ENCODE measurements at places on chromosomes 5 and 9.
A peak's percentile ranks its signal among the peaks of the same experiment; 100 is the strongest.

GRCh38 chr5:72558383-72558782, 51.2 kb upstream of the ZNF366 start:
- DNase-seq = no peak

DNA sequence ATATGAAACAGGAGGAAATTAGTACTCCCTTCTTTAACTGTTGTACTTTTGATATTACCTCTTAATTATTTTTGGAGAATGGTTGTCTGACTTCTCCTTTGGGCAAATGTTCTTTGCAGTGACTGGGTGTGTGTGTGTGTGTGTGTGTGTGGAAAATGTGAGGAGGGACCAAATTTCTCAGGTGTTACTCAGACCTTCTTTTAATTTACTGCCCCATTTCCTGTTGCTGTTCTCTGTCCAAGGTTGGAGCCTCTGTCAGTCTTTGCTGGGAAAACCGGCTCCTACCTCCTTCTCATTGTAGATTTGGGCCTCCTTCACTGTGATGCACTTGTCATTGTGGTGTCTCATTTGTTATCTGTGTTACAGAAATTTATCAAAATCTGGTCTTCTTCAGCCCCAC, 68.4 kb downstream of the PBX3 start:
- peak; percentile 7 for DNase-seq

GRCh38 chr5:38403406-38403805, 145.0 kb downstream of the EGFLAM start:
- DNase-seq = no peak

- DNase-seq = peak; percentile 23
Measured at GRCh38 chr5:54457094-54457862, 1.8 kb downstream of the HSPB3 start.

GRCh38 chr9:127773272-127773671, 5.2 kb downstream of the SH2D3C start:
- DNase-seq = no peak

DNA sequence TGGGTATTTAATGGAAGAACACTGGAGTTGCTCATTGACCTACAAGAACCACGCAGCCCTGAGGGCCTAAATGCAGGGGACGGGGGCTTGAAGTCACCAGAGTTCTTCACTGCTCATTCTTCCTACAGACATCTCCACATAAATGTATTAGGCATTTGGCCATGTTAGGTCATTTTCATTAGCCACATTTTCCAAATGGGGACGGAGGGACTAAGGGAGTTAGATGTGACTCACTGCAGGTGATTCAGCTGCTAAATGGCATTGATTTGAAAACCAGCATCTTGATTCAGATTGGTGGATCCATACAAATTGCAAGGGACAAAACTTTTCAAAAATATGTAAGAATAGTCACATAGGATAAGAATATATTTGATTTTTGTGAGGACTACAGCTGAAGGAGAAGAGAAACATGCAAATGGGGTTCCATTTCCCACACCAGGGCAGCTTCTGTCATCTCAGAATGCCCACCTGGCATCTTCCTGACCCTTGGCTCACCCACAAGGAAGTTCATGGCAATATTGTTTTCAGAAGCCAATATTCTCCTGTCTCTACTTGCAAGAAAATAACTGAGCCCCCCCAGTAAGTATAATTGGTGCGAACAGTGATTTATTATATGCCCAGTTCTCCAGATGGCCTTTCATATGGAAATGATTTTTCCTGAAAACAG, 264.8 kb downstream of the DOCK8 start:
- no peak for DNase-seq

GRCh38 chr9:72734631-72735030, 213.2 kb downstream of the TMC1 start:
- DNase-seq = no peak

DNA sequence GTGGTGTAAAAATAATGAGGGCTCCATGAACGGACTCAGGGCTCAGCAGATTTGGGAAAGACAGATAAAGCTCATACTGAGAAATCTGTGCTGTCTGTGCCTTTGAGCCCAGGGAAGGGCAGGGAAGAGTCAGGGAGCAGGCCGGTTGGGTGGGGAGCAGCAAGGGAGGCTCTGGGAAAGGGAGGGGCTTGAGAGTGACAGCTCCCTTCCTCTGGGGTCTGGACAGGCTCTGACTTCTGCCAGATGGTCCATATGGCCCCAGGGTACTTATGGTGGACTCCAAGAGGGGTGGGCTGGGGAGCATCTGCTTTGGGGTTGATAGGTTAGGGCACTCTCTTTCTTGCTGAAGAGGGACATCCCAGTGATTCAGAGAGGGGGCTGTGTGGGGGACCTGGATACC, 2.1 kb downstream of the NPR2 start:
- DNase-seq = no peak
